Spinal cord (tissue), 10 donors: ENCODE measurements at places on chromosomes 2 and 18. TPM values are rescaled to one million over a fixed set of nuclear protein-coding genes. Genes with fewer than 3 reads are reported as not detected.
A peak's percentile ranks its signal among the peaks of the same experiment; 100 is the strongest.

DNA sequence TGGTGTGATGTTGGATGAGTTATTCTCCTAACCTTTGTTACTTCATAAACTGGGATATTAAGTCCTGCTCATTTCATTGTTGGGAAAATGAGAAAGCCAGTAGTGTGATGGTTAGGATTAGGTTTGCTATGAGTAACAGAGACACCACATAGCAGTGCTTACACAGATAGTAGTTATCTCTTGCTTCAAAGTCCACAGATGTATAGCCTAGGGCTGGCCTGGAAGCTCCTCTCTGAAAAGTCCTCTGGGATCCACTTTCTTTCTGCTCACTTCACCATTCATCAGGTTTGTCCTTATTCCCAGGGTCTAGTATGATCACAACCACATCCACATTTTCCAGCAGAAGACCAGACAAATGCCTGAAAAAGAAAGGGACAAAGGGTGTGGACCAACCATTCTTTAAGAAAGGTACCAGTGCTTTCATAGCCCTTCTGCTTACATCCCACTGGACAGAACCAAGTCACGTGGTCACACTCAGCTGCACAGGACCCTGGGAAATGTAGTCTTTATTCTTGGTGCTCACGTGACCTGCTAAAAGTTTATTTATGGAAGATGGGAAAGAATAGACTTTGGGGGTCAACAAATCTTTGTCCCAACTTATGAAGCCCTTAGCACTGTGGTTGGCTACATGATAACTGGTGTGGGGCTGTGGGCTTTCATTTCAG is 108.9 kb downstream of the INSIG2 start:
- DNase-seq: peak; percentile 6

DNA sequence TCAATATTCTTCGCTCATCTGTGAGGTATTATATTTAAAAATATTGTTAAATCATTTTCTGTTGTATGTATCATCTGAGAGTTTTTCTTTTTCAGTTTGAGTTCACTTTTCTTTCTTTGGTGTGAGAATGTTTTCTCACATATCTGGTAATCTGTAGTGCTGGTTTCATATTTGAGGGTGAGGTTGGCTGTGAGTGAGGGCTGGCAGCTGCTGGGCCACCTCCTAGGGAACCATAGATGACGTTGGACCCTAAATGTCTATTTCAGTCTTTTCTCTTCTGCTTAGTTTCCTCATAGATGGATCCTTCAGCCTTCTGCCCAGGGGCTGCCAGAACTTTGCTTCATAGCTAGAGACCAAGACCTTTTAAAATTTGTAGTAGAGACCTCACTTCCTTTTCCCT is 33.5 kb downstream of the MGAT5 start:
- DNase-seq: no peak

- DNase-seq: no peak
These were observed 208.5 kb upstream of the ZSWIM2 start for GRCh38 chr2:187057466-187057865.

Gene TDRD15
- total RNA-seq: 0.20 TPM

GRCh38 chr2:70258532-70258875 is 567 bp downstream of the PCYOX1 start:
- DNase-seq: peak; percentile 59

Gene CAMKMT
- total RNA-seq: 8.0 TPM

- DNase-seq: no peak
These were observed 4.4 kb downstream of the ANKRD29 start for GRCh38 chr18:23658285-23658684.

DNA sequence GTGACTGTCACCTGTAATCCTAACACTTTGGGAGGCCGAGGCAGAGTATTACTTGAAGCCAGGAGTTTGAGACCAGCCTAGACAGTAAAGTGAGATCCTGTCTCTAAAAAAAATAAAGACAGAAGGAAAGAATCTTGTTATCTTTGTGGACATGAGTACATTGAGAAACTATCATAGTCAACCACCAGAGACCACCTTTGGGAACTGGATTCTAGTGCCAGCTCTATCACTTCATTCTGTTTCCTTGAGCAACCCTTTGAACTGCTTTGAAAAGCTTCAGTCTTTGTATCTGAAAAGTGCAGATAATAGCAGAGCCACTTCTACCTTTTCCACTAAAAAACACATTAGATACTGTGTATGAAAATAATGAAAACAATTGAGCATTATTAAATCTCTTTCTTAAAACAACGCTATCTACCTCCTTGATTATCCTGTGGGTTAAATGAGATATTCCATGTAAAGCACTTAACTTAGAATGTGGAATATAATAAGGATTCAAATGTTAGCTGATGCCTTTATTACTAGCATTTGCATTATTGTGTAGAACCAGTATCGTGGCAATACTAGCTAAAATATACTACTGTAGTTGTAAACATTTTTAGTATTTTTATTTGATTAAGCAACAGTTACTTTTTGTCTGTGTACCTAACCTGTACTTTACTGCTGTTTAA is 8.8 kb downstream of the GORASP2 start:
- no peak for DNase-seq

Gene TGFA
- total RNA-seq: 23.5 TPM

Gene RBM44
- total RNA-seq: 1.1 TPM

DNA sequence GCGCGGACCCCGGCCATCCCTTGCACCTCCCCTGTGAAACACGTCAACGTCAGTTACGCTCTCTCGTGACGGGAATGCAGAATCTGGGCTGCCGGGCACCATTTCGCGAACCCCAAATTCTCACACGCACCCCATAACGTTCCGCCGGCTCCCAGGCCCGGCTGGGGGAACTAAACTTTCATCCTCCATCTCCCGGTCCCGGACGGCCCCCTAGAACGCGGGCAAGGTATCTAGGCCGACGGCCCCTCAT is 544 bp downstream of the DNAJC27 start:
- no peak for DNase-seq

GRCh38 chr2:241540771-241541561 is 17.6 kb upstream of the BOK start:
- DNase-seq: peak; percentile 62

- no peak for DNase-seq
These were observed 239.5 kb upstream of the REV1 start for GRCh38 chr2:99729104-99730025.

Gene FER1L5
- 0.30 TPM for total RNA-seq

Gene PRLH
- total RNA-seq: not detected

DNA sequence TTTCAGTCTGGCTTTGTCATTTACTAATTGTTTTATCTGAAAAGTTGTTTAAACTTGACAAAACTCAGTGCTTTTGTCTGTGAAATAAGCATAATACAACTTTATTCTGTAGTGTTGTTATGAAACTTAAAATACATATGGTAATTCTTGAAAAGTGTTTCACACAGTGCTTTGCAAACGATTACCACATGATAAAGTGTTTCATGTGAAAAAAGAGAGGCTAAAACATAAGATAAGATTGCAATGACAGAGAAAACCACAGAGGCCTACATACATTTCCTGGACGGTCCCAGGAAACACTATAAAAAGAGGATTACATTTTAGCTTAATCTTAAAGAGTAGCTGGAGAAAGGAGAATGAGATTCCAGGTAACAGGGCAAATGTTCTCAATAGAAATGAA is 1934.6 kb upstream of the LRRTM1 start:
- no peak for DNase-seq

DNA sequence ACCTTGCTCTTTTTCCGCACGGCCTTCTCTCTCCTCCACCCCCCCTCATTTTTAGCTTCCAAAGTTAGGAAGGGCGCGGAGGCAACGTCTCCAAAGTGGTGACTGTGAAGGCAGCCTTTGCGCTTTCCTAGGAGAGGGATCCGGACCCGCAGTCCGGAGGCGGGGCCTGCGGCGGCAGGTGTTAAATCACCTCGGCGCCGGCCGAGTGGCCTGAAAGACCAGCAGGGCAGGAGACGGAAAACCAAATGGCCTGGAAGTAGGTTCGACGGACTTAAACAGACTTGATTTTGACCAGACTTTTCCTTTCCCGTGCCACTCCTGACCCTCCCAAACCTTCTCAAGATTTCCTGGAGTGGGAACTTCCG is 615 bp downstream of the GORASP2 start:
- DNase-seq: peak; percentile 68

DNA sequence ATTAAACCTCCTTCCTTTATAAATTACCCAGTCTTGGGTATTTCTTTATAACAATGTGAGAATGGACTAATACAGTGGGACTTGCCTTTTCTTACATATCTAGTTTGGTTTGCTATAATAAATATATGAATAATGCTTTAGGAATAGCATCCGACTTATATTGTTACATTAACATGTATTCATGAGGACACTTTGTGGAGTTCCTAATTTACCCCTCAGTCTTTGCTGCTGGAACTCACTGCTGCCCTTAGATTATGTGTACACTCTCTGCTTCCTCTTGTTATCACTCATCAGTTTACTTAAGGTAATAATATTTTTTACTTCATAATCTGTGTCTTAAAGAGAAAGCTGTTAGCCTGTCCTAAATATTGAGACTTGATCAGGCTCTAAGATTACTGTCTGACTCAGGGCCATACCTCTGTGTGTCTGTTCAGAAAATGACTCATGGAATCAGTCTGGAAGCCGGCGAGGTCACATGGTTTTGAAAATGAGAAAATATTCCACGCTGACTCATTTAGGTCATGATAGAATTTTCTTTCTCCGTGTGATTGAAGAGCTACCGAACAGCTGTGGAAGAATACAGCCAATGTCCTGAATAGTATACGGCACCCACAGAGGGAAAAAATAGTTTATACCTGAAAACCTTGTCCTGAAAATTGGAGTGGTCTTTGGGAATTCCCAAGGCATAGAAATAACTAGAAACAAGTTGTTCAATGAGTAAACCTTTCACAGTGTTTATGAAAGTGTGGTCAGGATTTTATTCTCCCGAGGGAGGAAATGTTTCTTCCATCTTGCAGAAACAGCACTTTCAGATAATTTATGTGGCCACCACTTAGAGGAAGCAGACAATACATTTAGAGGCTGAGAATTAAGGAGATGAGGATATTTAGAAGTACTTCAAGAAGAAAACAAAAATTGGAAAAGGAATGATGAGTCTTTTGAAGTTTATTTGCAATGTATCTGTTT is 156.4 kb downstream of the DSEL start:
- peak; percentile 29 for DNase-seq

- DNase-seq: no peak
These were observed 89.4 kb downstream of the CELF4 start for GRCh38 chr18:37476182-37476581.

DNA sequence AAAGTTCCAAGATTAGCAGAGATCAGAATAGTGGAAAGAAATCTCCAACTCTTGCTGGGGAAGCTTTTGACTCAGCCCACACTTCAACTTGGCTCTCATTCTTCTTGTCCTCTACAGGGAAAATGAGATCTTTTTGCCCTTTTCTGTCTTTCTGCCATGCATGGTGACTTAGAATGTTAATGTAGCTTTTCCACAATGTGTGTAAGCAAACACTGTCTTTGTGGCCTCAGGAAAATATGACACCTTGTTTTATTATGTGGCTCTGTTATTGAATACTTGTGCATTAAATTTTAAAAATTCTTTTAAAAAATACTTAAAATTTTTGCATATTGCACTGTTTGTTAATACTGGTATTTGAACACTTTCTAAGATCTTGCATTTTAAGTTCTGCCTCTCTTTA is 65.4 kb upstream of the WDR75 start:
- DNase-seq: no peak

DNA sequence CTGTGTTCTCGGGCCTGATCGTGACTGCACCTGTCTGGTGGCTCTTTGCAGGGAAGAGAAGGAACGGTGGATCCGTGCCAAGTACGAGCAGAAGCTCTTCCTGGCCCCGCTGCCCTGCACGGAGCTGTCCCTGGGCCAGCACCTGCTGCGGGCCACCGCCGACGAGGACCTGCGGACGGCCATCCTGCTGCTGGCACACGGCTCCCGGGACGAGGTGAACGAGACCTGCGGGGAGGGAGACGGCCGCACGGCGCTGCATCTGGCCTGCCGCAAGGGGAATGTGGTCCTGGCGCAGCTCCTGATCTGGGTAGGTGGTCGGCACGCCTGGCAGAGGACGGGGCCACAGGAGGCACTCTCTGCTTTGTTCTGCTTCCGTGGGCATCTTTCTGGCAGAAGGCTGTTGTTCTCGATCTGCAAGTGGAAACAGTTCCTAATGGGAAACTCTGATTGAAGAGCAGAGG is 48.0 kb downstream of the GBX2 start:
- DNase-seq: no peak

Gene MAP3K19
- 6.9 TPM for total RNA-seq

Gene FAM124B
- total RNA-seq: 6.8 TPM

Gene CROCC2
- 0.30 TPM for total RNA-seq

GRCh38 chr2:9071032-9071431 is 67.5 kb upstream of the MBOAT2 start:
- no peak for DNase-seq

GRCh38 chr18:8930990-8931616 is 171.4 kb upstream of the NDUFV2 start:
- DNase-seq: no peak

Gene TUBA4B
- 1.5 TPM for total RNA-seq

Gene CDH2
- 58.9 TPM for total RNA-seq

DNA sequence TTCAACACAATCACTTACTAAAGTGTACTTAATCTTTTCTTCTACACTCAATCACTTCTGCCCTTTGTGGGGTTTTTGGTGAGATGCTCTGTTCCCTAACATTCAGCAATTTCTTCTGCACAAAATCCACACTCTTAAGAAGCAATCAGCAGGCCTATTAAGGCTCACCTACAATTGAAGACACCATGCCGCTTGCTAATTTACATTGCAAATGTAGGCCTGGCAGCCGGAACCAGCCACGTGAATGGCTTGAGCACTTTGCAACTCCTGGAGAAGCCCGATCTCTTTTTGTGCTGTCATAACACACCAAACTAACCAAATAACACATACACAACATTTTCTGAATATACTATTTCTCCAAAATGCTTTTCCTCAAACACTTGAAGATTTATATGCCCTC is 66.3 kb downstream of the NYAP2 start:
- DNase-seq: no peak

Gene EVA1A
- total RNA-seq: 2.2 TPM

Gene DSC3
- 2.6 TPM for total RNA-seq

DNA sequence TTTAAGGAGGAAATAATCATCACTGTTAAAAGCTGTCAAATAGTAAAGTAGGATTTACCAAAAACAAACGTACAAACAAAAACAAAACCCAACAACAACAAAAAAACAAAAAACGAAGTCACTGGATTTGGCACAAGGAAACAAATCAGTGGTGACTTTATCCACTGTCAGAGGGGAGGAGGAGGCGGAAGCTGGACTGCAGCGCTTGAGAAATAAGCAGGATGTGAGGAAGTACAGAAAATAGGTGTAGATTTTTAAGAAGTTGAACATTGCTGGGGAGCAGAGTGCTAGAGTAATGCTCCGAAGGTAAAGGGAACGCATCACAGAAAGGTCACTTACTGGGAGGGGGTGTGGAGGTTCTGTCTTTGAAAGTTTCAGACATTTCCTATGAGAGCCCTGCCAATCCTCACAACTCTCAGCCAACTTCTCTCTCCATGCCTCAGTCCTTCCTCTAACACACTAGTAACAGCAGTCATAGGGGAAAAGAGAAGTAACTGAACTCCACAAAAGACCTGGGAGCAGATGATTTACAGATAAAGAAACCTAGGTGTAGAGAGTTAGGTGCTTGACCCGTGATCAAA is 220.2 kb upstream of the SMAD7 start:
- DNase-seq: no peak

Gene EPB41L5
- total RNA-seq: 31.5 TPM

- DNase-seq: no peak
These were observed 3.1 kb upstream of the DSEL start for GRCh38 chr18:67519592-67519991.

Gene NPHP1
- total RNA-seq: 6.8 TPM

GRCh38 chr18:51417643-51418483 is 220.4 kb upstream of the MEX3C start:
- DNase-seq: no peak

Gene SPRED2
- total RNA-seq: 10.6 TPM

Gene TMEM87B
- 8.5 TPM for total RNA-seq

GRCh38 chr18:42527766-42528165 is 572.7 kb downstream of the PIK3C3 start:
- DNase-seq: no peak
